ENCODE measurements at places on chromosomes 2 and 18. TPM values are rescaled to one million over a fixed set of nuclear protein-coding genes. Genes with fewer than 3 reads are reported as not detected.

TMEM198 gene
- 7.7 TPM for total RNA-seq

PDE1A gene
- total RNA-seq = 0.67 TPM

IL1F10 gene
- total RNA-seq = not detected

STK17B gene
- total RNA-seq = 52.5 TPM

GPR55 gene
- total RNA-seq = not detected

SPATA3 gene
- not detected for total RNA-seq

GRCh38 chr2:236627841-236628240 is 58.2 kb downstream of the ACKR3 start:
- no peaks in the 10 kb centered on the region for H3K4me1 ChIP-seq
- no peaks in the 10 kb centered on the region for H3K27me3 ChIP-seq
- no peak for DNase-seq
- no peak overlapping the region for H3K27ac ChIP-seq

DNA sequence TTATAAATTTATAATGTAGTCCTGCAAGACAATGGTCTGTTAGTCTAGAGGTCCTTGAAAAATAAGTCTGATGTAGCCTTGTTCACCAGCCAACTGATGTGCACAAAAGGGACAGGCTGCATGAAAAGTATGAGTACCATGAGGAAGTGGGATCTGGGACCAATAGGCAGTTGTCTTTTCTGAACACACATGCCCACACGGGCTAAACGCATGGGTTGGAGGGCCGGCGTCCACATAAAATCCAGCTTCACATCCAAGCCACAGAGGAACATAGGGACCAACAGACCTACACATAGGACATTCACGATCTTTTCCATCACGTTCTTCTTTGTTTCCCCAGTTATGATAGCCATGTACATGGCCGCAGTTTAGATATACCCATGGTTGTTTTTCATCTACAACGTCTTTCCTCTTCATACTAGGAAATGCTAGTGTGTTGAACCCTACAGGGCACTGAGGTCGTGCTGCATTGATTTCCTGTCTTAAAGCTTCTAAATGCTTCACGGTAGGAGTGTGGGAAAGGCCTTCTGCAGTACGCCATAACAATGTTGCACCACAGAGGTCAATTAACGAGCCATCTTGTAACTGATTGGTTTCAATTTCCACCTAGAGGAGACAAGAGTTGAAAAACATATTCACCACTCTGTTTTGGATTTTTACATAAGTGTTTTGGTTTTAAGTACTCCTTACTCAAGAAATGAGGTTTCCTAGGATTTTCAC is 49.4 kb downstream of the PELI1 start:
- no peaks in the 10 kb centered on the region for H3K27me3 ChIP-seq
- no peak overlapping the region for H3K4me3 ChIP-seq
- DNase-seq = no peak
- peaks cover 34% of the 10 kb centered on the region for H3K36me3 ChIP-seq
- H3K27ac ChIP-seq = no peak overlapping the region
- peaks cover 9% of the 10 kb centered on the region for H3K4me1 ChIP-seq

DNA sequence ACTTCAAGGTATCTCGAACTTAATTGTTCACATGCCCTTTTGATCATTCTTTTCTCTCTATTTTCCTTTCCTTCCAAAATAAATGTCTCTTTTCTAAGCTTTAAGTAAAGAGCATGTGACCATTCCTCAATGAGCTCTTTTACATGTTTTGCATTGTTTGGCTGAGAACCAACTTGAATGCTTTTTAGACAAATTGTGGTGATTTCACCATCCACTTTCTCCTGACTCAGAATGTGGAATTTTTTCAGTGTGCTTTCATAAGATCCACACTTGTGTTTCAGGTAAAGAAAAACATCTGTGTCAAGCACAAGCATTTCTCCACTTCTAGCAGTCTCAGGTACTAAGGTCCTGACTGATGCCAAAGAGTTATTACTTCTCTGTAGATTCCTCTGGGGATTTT is 10.7 kb downstream of the RBM43 start:
- H3K4me1 ChIP-seq = no peaks in the 10 kb centered on the region
- H3K27ac ChIP-seq = no peak overlapping the region
- DNase-seq = no peak

DNA sequence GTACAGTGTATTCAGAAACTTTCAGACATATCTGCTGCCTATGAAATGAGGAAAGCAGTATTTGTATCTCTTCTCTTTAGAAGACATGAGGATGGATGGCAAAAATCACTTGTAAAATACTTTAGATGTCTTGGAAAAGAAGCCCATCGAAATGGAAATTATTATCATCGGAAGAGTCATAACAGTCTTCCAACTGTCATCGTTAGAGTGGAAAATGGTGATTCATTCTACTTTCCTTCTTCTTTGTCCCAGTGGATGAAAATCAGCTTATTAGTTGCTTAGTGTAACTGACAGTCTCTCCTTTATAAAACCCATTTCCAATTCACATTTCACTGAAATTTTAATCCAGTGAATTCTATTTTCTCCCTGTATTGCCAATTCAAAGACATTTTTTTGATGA is 1323.7 kb upstream of the PIK3C3 start:
- H3K36me3 ChIP-seq = no peaks in the 10 kb centered on the region
- DNase-seq = no peak
- H3K4me3 ChIP-seq = no peak overlapping the region
- H3K27me3 ChIP-seq = no peaks in the 10 kb centered on the region
- no peak overlapping the region for H3K27ac ChIP-seq
- H3K4me1 ChIP-seq = no peaks in the 10 kb centered on the region

- peak; percentile 86 for DNase-seq
- H3K4me1 ChIP-seq = no peaks in the 10 kb centered on the region
- no peaks in the 10 kb centered on the region for H3K36me3 ChIP-seq
- no peak overlapping the region for H3K27ac ChIP-seq
Measured at GRCh38 chr2:8424997-8425900, 256.6 kb upstream of the ID2 start.

DNA sequence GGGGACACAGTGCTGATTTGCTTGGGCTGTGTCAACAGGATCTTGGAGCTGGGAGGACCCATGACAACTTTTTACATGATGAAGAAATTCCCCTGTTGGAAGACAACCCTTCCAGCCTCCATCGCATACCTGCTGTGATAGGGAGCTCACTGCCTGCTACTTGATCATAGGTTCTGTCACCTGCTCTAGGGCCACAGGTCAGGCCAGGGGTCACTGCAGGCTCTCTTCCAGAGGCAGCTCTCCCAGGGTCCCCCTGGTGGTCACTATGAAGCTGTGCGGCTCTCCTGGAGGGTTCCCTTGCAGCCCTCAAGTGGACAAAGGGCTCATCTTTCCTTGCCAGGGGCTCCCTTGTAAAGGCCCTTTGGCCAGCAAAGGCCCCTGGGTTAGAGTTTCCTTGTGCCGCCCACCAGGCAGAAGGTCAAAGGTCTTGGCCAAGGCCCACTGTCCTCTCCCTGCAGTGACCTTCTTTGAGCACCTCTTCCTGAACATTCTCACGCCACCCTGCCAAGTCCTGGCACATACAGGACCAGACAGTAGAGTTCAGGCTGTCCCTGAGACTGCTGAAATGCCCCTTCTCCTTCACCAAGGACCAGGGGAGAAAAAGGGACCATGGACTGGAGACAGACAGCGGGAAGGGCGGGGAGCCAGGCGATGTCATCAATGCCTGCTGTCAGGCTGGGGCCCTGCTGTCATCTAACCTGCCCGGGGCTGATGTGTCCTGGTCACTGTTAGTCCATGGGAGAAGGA is 345.1 kb downstream of the DYSF start:
- no peaks in the 10 kb centered on the region for H3K4me1 ChIP-seq
- H3K4me3 ChIP-seq = no peak overlapping the region
- no peak overlapping the region for H3K27ac ChIP-seq
- H3K36me3 ChIP-seq = no peaks in the 10 kb centered on the region
- no peak for DNase-seq

- no peaks in the 10 kb centered on the region for H3K36me3 ChIP-seq
- H3K4me1 ChIP-seq = no peaks in the 10 kb centered on the region
- no peak overlapping the region for H3K4me3 ChIP-seq
- no peak for DNase-seq
- H3K27me3 ChIP-seq = no peaks in the 10 kb centered on the region
- no peak overlapping the region for H3K27ac ChIP-seq
Measured at GRCh38 chr2:33212151-33212550, 264.3 kb upstream of the RASGRP3 start.

DNA sequence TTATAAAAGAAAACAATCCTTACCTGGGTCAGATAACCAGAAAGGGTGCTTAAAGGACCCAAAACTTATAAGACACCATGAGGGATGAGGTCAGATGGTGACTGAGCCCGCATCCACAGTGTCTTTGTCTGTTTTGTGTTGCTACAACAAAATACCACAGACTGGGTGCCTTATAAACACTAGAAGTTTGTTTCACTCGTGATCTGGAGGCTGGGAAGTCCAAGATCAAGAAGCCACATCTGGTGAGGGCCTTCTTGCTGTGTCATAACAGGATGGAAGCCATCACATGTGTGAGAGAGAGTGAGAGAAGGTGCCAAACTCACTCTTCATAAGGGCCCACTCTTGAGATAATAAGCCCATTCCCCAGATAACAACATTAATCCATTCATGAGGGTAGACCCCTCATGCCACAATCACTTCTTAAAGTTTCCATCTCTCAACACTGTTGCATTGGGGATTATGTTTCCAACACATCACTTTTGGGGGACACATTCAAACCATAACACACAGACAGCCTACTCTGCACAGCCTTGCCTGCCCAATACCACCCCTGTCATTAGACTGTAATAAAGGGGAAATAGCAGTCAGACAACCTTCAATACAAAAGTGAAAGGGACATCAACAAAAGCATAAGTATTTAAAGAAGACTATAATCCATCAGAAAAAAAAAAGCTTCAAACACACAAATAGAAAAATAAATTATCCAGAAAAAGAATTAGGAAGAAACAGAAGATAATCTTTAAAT is 249.8 kb downstream of the ANAPC1 start:
- no peaks in the 10 kb centered on the region for H3K36me3 ChIP-seq
- H3K4me3 ChIP-seq = no peak overlapping the region

GRCh38 chr2:98585386-98585785 is 22.9 kb downstream of the COA5 start:
- peaks cover 36% of the 10 kb centered on the region for H3K36me3 ChIP-seq
- no peak overlapping the region for H3K27ac ChIP-seq
- no peaks in the 10 kb centered on the region for H3K4me1 ChIP-seq
- no peak overlapping the region for H3K4me3 ChIP-seq

DNA sequence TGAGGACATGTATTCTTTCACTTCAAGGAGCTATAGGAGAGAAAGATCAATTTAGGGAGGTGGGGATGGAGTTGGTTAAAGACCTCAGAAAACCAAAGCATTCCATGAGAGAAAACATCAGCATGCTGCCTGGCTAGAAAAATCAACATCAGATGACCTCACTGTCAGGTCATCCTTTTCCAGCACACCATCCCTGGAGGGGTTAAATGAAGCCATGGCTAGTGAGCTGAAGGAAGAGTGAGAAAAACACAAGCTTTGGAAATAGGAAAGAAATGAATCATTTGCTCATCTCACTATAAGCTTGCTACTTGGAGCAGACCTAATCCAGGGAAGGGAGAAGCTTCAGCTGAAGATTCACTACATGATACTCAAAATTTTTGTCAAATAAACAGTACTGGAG is 109.5 kb upstream of the ITGB6 start:
- no peak for DNase-seq
- no peaks in the 10 kb centered on the region for H3K4me1 ChIP-seq
- H3K4me3 ChIP-seq = no peak overlapping the region

- peak within 1 kb of the TSS; percentile 17 for H3K4me3 ChIP-seq
- H3K27me3 ChIP-seq = no peaks in the 10 kb centered on the region
- H3K36me3 ChIP-seq = no peaks in the 10 kb centered on the region
- DNase-seq = no peak
- H3K4me1 ChIP-seq = peaks cover 11% of the 10 kb centered on the region
- no peak within 1 kb of the TSS for H3K27ac ChIP-seq
Measured at GRCh38 chr18:65750389-65751154, at the start of gene CDH7. Gene CDH7 (plus strand): TSS chr18:65751012. CDS start chr18:65762843, 11,831 bp downstream.

GRCh38 chr2:40353231-40353630 is 98.7 kb downstream of the SLC8A1 start:
- no peak overlapping the region for H3K4me3 ChIP-seq
- no peaks in the 10 kb centered on the region for H3K27me3 ChIP-seq
- no peaks in the 10 kb centered on the region for H3K36me3 ChIP-seq
- peak overlapping the region; percentile 21 for H3K27ac ChIP-seq

DNA sequence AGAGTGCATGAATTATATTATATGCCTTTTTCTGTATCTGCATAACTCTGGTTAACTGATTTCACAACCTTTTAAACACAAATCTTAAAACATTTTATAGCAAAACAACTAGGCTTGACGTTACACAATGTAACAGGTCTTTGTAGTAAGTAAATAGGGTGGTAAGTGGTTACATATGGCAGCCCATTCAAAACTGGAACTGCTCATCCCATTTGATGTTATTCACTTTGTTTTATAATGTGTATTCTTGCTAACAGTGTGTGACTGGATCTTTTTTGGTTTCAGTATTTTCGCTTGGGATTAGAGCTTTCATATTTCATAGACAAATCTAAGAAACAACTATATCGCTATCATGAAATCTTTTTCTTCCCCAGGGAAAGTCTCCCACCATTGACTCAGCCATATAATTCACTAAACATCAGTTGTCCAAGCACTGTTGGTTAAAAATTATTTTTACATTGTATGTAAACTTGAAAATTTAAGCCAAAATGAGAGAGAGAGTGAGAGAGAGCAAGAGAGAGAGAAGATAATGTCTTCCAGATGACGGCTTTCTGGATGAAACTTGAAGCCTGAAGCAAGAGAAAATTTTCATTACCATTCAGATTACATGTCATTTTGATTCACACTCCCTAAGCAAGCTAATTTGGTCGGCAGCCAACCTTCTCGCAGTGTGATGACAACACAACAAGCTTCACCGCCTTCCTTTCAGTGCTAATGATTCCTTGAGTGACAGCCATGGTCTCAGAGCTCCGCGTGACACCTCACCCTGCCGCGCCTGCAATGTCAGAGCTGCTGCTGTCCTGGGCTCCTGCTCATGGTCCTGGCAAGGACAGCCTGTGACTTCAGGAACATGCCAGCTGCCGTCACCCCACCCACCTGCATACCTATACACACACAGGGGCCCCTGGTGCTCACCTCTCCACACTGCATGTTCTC is 946.9 kb upstream of the SOX11 start:
- no peaks in the 10 kb centered on the region for H3K36me3 ChIP-seq
- H3K27me3 ChIP-seq = no peaks in the 10 kb centered on the region
- no peak for DNase-seq
- no peak overlapping the region for H3K27ac ChIP-seq
- H3K4me3 ChIP-seq = no peak overlapping the region

GRCh38 chr2:186346216-186346615 is 139.8 kb upstream of the ZC3H15 start:
- peaks cover 6% of the 10 kb centered on the region for H3K4me1 ChIP-seq
- H3K36me3 ChIP-seq = no peaks in the 10 kb centered on the region
- no peak overlapping the region for H3K27ac ChIP-seq
